ENCODE measurements at places on chromosomes 2 and 18.

DNA sequence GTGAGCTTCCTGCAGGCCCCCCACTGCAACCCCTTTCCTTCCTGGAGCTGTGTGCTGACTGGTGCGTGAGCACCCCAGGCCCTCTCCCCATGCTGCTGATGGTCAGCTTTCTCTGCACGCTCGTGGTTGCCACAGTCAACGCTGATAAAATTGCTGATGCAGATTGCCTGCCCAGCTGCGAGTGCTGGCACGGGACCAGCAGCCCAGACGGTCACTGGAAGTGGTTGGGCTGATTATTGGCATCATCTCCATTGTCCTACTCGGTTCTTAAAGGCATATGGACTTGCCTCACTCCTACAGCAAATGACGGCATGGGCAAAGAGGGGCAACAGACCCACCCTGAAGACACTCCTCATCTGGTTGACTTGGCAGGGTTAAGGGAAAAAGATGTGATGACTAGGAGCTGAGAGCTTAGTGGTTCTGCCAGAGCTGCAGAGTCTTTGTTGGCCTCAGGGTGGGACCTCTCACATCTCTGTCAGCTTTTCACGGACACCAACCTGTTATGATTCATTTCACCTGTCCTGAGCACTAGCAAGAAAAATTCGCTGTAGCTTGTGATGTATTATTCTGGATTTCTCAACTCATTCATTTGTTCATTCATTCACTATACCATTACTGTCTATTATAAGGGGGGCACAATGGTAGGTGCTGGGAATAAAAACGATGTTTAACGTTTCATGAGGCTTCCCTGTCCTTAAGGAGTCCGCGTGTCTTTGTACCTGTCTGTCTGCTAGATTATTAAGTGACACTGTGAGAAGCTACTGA is 38.4 kb downstream of the PAX8 start:
- no peak for DNase-seq

DNA sequence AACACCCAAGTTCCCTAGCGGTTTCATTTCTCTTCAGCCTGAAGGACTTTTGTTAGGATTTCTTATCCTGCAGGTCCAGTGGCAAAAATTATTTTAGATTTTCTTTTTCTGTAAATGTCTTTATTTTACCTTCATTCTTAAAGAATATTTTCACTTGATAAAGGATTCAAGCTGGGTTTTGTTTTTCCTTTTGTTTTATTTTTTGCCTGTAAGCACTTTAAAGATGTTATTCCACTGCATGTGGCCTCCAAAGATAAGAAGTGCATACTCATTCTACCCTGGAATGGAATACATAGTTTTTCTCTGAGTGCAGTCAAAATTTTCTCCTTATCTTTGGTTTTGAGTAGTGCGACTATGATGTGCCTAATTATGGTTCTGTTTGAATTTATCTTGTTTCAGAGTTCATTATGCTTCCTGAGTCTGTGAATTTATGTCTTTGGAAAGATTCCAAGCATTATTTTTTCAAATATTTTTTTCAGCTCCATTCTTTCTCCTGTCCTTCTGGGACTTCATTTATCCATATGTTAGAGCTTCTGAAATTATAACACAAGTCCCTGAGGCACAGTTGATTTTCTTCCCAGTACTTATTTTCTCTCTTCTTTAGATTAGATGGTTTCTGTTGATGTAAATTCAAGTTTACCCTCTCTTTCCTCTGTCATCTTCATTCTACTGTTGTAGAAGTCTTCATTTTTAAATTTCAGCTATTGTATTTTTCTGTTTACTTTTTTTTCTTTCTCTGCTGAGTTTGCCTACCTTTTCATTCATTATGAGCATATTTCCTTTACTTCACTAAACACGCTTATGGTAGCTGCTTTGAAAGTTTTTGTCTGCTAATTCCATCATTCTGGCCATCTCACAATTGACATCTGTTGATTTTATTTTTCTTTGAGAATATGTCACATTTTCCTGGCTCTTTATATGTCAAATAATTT is 69.6 kb downstream of the MAPRE2 start:
- no peak for DNase-seq

DNA sequence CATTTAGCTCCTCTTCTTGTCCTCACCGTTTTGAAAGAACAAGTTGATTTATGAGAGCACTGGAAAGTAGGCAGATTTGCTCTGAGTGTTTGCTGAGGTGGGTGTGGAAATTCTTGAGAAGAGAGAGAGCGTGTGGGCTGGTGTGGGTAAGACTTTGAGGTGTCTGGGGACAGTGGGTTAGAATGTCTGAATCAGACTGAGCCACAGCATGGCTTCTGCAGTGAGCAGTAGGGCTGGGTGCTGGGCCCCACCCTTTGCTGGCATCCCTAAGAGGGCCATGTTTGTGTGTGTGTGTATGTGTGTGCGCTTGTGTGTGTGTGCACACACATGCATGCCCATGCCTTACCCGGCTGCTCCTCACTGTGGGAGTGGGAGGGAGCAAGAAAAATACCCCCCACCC is 63.7 kb downstream of the COPS8 start:
- peak; percentile 25 for DNase-seq

- no peak for DNase-seq
Measured at GRCh38 chr2:127594116-127594591, 51.8 kb upstream of the GPR17 start.

DNA sequence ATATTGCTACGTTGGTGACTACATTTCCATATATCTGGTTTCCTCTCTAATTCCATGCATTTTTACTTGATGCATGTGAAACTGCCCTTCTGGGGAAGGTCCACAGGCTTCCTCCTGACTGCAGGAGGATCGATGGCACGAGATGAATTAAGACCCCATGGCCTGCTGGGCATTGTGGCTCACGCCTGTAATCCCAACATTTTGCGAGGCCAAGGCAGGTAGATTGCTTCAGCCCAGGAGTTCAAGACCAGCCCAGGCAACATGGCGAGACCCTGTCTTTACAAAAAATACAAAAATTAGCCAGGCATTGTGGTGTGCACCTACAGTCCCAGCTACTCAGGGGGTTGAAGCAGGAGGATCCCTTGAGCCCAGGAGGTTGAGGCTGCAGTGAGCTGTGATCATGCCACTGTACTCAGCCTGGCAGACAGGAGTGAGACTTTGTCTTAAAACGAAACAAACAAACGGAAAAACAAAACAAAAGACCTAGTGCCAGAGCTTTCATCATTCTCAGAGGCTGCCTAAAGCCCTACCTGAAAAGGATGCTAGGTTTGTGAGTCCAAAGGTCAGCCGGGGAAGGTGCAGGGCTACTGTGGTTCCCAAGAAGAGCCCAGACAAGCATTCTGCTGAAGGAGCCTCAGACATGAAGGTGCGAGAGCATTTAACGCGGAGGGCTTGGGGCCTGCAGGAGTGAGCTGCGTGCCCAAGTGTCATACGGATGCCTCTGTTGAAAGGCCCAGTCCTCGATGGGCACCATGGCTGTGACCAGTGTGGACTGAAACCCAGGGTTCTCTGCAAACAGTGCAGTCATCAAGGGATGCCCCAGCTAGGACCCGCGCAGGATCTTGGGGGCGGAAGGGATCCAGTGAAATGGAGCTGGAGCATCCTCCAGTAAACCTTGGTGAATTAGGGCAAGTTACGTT is 21.6 kb downstream of the GPR55 start:
- no peak for DNase-seq

DNA sequence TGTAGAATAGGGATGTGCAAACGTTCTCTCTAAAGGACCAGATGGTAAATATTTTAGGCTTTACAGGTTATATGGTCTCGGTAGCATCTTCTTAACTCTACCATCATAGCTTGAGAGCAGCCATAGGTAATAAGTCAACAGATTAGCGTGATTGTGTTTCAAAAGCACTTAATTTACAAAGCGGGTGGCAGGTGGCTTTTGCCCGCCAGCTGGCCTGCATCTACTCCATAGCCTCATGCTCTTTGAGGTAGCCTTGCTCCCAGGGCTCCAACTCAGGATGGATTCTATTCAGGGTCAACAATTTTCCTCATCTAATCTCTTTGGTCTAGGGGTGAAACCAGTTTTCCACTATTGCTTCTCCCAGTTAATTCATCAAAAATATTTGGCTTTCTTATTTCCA is 5.0 kb upstream of the ATP9B start:
- DNase-seq, result no peak
